ENCODE measurements at places on chromosomes 7 and 10.

DNA sequence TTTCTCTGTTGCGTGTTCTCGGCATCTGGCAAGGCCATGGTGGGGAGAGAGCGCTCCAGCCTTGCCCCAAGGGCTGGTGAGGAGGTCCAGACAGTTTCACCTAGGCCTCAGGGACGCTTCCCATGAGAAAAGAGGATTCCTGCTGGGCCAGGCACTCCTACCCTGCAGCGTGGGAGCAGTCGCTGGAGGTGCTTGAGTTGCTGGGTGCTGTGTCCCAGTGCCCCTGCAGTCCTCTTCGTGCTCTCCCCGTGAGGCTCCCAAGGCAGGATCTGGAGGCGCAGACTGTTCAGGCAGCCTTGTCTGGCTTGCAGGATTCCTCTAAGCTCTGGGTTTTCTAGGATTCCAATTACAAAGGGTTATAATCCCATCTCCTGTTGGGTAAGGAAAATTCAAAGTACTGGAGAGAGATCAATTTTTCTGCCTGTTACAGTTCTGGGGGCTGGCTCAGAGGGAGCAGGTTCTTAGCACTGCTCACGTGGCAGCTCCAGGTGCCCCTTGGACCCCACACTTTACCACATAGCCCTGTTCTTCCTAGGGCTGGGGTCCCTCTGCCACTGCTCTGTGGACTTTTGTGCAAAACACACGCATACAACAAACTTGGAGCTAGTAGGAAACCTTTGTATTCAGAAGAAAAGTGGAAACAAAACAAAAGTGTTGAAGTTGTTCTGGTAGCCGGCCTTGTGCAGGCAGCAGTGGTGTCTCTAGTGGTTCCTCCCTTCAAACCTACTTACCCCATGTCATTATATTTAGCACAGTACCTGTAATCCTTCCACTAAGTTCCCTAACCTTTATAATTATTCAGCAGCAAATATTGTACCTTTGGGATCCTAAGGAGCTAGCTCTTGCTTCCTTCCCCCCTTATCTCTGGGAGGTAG lies 60.5 kb downstream of the CCNY start:
- DNase-seq, result no peak

GRCh38 chr7:36448781-36449379 lies 59.2 kb downstream of the ANLN start:
- DNase-seq, result no peak

GRCh38 chr10:79266084-79266483 lies 81.2 kb upstream of the PPIF start:
- DNase-seq, result peak; percentile 42

DNA sequence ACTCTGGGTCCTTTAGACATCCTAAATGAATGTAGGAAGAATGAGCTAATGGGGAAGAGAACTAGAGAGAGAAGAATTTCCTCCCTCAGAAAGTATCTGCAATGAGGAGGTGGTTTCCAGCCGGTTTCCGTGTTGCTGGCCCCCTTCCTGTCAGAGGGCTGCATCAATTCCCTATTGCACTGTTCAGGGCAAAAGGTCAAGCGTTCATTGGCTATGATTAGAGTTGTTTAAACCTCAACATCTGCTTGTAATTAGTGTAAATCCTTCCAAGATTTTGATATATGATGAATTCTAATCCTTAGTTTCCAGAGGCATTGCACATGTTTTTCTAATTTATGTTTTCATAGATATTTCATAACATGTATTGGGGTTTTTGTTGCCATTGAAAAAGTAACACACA lies 107.3 kb upstream of the SGCE start:
- DNase-seq, result peak; percentile 75

DNA sequence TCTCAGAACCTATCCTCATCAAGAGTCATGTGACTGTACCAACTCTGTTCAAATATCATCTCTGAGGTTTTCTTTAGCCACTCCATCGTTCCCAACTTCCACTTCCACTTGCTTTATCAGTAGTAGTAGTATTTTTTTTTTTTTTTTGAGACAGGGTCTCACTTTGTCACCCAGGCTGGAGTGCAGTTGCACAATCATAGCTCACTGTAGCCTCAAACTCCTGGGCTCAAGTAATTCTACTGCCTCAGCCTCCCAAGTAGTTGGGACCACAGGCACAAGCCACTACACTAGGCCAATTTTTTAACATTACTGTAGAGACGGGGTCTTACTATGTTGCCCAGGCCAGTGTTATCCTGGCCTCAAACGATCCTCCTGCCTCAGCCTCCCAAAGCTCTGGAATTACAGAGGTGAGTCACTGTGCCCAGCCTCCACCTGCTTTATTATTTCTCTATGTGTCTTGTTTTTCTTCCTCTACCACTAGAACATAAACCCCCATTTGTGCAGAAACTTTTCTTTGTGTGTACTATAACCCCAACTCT lies 5.9 kb downstream of the NCAPG2 start:
- DNase-seq, result no peak

DNA sequence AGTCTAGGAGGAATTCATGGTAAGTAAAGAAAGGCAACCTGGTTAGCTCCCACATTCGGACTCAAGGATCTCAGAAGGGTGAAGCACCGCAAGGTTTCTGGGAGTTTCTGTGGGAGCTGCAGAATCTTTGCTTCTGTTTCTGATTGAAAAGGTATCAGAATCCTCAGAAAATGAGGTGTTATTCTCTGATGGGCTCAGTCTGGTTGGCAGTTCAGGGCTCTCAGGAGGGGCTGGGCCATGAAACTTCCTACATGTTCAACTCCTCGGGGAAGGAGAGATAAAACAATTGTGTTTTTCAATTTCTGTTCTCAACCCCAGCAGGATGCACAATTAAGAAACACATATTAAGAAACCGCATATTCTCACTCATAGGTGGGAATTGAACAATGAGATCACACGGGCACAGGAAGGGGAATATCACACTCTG lies 9.1 kb downstream of the OR2A7 start:
- no peak for DNase-seq

DNA sequence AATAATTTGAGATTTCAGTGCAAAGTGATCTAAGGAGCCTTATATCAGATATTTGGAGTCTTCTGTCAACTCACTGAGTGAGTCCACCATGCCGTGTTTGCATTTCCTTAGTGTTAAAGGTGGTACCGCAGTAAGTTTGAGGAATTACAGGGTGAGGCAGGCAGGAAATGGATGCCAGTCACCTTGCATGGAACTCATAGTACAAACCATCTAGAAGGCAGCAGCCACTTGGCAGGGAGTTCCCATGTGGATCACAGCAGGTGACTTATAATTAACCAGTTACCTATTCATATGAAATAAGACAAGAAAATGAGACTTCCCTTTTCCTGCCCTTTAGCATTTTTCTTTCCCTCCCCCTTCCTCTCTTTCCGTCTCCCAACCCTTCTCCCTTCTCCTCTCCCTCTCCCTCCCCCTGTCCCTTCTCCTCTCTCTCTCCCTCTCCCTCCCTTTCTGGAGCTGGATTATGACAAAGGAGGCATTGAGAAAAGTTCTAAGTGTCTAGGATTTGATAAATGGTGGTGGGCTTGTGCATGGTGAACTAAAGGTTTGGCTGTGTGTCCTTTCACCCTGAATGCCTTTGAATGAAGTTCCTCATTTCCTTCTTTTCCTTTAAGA lies 94.1 kb downstream of the LRRC4 start:
- DNase-seq, result no peak

- no peak for DNase-seq
These were observed 9.4 kb downstream of the NUDT1 start for GRCh38 chr7:2251381-2251780.

- no peak for DNase-seq
These were observed 534.8 kb downstream of the AUTS2 start for GRCh38 chr7:70132852-70133690.

DNA sequence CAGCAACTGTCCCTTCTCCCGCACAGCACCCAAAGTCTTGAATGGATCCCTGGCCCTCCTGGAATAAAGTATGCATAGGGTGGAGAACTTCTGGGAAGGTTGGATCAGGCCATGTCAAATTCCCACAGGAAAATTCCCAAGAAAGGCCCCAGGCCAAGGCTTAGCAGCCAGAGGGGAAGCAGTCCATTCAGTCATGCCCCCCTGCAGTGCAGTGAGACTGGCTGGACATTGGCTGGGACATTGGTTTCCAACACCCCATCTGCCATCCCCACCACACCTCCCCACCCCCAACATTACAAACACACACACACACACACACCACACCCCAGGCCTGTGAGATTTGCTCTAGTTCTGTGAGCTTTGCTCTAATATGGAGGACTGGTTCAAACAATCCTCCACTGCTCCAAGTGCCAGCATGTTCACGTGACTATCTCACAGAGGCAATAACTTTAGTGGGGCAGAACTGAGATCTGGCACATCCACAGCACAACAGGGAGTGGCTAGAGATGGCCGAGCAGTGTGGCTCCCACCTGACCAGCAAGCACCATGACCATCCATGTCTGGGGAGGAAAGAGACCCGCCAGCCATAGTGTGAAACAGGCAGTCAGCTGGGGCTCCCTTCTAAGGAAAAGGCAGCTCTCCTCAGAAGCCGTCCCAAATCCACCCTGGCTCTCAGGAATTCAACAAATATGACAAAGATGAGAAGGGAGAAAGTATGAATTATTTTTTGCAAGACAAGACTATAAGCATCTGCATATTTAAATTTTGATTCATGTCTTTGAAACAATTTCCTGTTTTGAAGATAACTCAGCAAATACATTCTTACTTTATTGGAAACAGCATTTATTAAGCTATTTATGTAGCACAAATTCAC lies 6.7 kb upstream of the FAM170B start:
- DNase-seq, result peak; percentile 61

DNA sequence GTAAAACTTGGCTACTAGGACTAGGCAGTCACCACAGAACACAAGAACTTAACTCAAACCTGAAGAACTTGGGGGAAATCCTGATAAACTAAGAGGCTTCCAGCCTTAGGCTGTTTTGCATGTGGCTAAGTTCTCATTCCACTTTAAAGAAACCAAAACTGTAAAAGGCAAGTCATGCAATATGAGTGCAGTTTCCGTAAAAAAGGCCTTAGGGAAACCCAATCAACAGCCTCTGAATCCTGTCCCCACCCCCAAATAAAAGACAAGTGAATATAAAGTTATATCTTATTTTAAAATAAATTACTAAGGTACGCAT lies 95.1 kb downstream of the USP6NL start:
- no peak for DNase-seq
